ENCODE measurements at places on chromosomes 12 and 14. TPM values are rescaled to one million over a fixed set of nuclear protein-coding genes. Genes with fewer than 3 reads are reported as not detected.

MYF6 gene
- not detected for total RNA-seq

OASL gene
- not detected for total RNA-seq

PTPRR gene
- total RNA-seq: 43.3 TPM

PRICKLE1 gene
- total RNA-seq: 5.9 TPM

SERPINA9 gene
- total RNA-seq: not detected

BCL2L2 gene
- total RNA-seq: 16.7 TPM

CLEC6A gene
- not detected for total RNA-seq

MSI1 gene
- not detected for total RNA-seq

RNU4-1 gene
- under 0.01 TPM for total RNA-seq

CLEC1B gene
- not detected for total RNA-seq

GRCh38 chr12:95096852-95097251, 23.4 kb upstream of the NR2C1 start:
- DNase-seq: peak; percentile 43
- no peaks in the 10 kb centered on the region for H3K36me3 ChIP-seq
- peak overlapping the region; percentile 40 for H3K27ac ChIP-seq
- H3K4me3 ChIP-seq: no peak overlapping the region

GRCh38 chr12:119998471-119999245, 9.6 kb downstream of the BICDL1 start:
- no peaks in the 10 kb centered on the region for H3K27me3 ChIP-seq
- no peak overlapping the region for H3K4me3 ChIP-seq
- DNase-seq: no peak

- H3K27me3 ChIP-seq: no peaks in the 10 kb centered on the region
- no peak for DNase-seq
- no peak overlapping the region for H3K4me3 ChIP-seq
- H3K36me3 ChIP-seq: no peaks in the 10 kb centered on the region
- no peaks in the 10 kb centered on the region for H3K4me1 ChIP-seq
These were observed 50.8 kb upstream of the BBS10 start for GRCh38 chr12:76399040-76399439.

GRCh38 chr14:93880021-93880820, 46.9 kb upstream of the FAM181A start:
- no peaks in the 10 kb centered on the region for H3K27me3 ChIP-seq
- DNase-seq: peak; percentile 42
- H3K27ac ChIP-seq: no peak overlapping the region
- H3K36me3 ChIP-seq: no peaks in the 10 kb centered on the region

- no peak overlapping the region for H3K4me3 ChIP-seq
- H3K36me3 ChIP-seq: no peaks in the 10 kb centered on the region
- H3K27me3 ChIP-seq: no peaks in the 10 kb centered on the region
- no peak for DNase-seq
These were observed 6.0 kb upstream of the PCK2 start for GRCh38 chr14:24088095-24088494.

- H3K36me3 ChIP-seq: no peaks in the 10 kb centered on the region
- H3K4me3 ChIP-seq: peak within 1 kb of the TSS; percentile 81
- no peaks in the 10 kb centered on the region for H3K4me1 ChIP-seq
These were observed at the start of gene TTC7B for GRCh38 chr14:90815822-90816662. Gene TTC7B, minus strand, starts transcription at chr14:90816430. Its CDS starts 135 bp downstream, at chr14:90816295.

GRCh38 chr12:1937481-1938224, 19.2 kb upstream of the CACNA2D4 start:
- H3K4me1 ChIP-seq: peaks cover 9% of the 10 kb centered on the region
- H3K4me3 ChIP-seq: no peak overlapping the region
- no peaks in the 10 kb centered on the region for H3K27me3 ChIP-seq
- no peaks in the 10 kb centered on the region for H3K36me3 ChIP-seq
- peak overlapping the region; percentile 37 for H3K27ac ChIP-seq
- DNase-seq: peak; percentile 11

DNA sequence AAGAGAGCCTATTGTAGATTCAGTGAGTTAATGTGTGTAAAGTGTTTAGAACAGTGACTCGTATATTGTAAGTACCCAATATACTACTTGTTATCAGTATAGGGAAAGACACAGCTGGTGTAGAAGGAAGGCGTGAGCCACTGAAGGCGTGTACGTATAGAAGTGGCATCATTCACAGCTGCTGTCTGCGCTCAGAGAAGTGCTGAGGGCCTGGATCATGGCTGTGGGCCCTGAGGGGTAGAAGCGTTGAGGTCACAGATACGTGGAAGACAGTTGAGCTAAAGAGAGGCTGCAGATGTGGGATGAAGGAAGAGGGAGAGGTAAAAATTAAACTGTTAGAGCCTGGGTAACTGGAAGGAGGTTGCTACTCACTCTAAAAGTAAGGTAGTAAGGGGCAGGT, 5.9 kb downstream of the C12orf75 start:
- H3K4me1 ChIP-seq: no peaks in the 10 kb centered on the region
- H3K27ac ChIP-seq: no peak overlapping the region
- H3K36me3 ChIP-seq: no peaks in the 10 kb centered on the region

DNA sequence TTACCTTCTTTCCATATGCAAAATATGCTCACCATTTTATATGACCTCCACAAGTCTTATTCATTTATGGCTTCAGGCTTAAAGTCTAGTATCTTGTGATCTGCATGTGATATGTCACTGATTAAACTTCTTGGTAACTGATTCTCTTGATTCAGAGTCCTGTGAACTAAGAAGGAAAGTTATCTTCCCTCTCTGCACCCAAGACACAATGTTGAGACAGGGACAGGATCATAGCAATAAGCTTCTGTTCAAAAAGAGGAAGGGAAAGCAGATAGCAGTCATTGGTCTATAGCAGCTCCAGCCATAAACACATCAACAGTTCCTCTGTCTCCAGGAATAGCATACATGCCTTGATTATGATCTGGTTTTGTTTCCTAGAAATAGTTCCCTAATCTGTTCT, 103.1 kb downstream of the UNC79 start:
- H3K4me3 ChIP-seq: no peak overlapping the region

DNA sequence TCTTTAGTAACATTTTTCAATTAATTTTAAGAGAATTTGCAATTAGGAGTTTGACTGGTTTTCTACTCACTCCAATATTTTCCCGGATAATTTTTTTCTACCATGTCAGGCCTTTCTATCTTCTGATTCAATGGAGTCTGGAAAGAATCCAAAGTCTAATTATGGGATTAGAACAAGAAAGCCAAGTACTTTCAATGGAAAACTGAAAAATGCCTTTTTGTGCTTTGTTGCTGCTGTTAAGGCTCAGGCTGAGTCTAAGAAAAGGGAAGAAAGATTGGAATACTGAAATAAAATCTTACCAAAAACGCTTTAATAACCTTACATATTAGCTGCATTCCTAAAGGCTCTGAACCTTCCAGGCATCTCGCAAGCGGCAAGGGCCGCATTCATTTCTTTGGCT, 24.4 kb upstream of the DHRS4 start:
- no peak overlapping the region for H3K4me3 ChIP-seq
- H3K4me1 ChIP-seq: no peaks in the 10 kb centered on the region
- no peaks in the 10 kb centered on the region for H3K36me3 ChIP-seq
- no peak for DNase-seq

GRCh38 chr12:538731-539539, 79.2 kb downstream of the B4GALNT3 start:
- H3K4me1 ChIP-seq: no peaks in the 10 kb centered on the region
- no peak overlapping the region for H3K27ac ChIP-seq
- DNase-seq: no peak
- no peaks in the 10 kb centered on the region for H3K36me3 ChIP-seq

- no peak overlapping the region for H3K27ac ChIP-seq
- no peak for DNase-seq
- H3K27me3 ChIP-seq: no peaks in the 10 kb centered on the region
- no peaks in the 10 kb centered on the region for H3K4me1 ChIP-seq
These were observed 98.3 kb downstream of the CFAP54 start for GRCh38 chr12:96587691-96588090.

DNA sequence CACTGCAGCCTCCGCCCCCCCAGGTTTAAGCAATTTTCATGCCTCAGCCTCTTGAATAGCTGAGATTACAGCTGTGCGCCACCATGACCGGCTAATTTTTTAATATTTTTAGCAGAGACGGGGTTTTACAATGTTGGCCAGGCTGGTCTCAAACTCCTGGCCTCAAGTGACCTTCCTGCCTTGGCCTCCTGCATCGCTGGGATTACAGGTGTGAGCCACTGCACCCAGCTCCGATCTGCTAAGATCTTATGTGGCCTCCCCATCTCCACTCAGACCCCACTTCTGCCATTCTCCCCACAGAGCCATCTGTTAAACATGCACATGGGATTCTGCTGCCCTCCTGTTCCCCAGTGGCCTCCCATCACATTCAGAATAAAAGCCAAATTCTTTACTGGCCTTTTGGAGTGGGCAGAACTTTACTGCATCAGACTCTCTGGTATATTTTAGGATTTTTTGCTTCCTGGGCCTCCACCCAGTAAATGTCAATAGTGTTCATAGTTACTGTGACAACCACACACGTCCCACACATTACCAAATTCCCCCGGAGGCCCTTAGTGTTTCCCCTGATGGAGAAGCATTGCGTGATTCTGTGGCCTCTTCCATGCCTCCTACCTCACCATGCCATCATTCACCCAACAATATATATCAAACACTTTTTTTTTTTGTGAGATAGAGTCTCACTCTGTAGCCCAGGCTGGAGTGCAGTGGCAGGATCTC, 96.3 kb downstream of the PTPN11 start:
- H3K4me1 ChIP-seq: no peaks in the 10 kb centered on the region
- no peak overlapping the region for H3K27ac ChIP-seq
- no peaks in the 10 kb centered on the region for H3K27me3 ChIP-seq
- DNase-seq: no peak

- H3K36me3 ChIP-seq: no peaks in the 10 kb centered on the region
- H3K27ac ChIP-seq: no peak overlapping the region
- no peak overlapping the region for H3K4me3 ChIP-seq
- DNase-seq: no peak
- H3K27me3 ChIP-seq: no peaks in the 10 kb centered on the region
- H3K4me1 ChIP-seq: no peaks in the 10 kb centered on the region
These were observed 926.7 kb downstream of the DIO2 start for GRCh38 chr14:79284621-79285020.

- H3K36me3 ChIP-seq: no peaks in the 10 kb centered on the region
- H3K27ac ChIP-seq: no peak overlapping the region
- H3K4me3 ChIP-seq: no peak overlapping the region
- no peak for DNase-seq
- H3K4me1 ChIP-seq: no peaks in the 10 kb centered on the region
- H3K27me3 ChIP-seq: no peaks in the 10 kb centered on the region
These were observed 103.5 kb downstream of the MED13L start for GRCh38 chr12:116174006-116174405.

- H3K27ac ChIP-seq: no peak overlapping the region
- DNase-seq: no peak
- no peaks in the 10 kb centered on the region for H3K36me3 ChIP-seq
- no peak overlapping the region for H3K4me3 ChIP-seq
These were observed 179.7 kb upstream of the PLXNC1 start for GRCh38 chr12:93968536-93969285.

GRCh38 chr14:86299994-86300393, 770.0 kb downstream of the FLRT2 start:
- no peak for DNase-seq
- no peaks in the 10 kb centered on the region for H3K36me3 ChIP-seq
- H3K4me3 ChIP-seq: no peak overlapping the region
- no peak overlapping the region for H3K27ac ChIP-seq
- no peaks in the 10 kb centered on the region for H3K4me1 ChIP-seq

DNA sequence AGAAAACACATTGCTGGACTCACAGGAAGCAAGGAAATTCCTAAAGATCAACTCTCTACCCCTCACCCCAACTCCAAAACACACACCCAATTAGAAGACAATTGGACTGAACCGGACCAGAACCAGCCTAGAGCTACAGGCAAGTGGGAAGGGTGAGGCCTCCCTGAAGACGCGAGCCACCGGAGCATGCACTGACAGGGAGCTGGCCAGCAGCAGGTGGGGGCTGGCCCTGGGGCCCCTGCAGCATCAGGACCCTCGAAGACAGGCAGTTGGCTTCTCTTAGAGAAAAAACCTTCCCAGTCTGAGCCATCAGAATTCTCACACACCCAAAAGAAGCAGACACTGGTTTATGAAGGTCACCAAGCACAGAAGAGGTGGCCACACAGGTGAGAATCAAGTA, 209.5 kb upstream of the DIO3 start:
- no peak for DNase-seq
- H3K36me3 ChIP-seq: no peaks in the 10 kb centered on the region
- H3K27ac ChIP-seq: peak overlapping the region; percentile 69
- no peak overlapping the region for H3K4me3 ChIP-seq

- no peaks in the 10 kb centered on the region for H3K27me3 ChIP-seq
- peak overlapping the region; percentile 66 for H3K4me3 ChIP-seq
These were observed 44.4 kb upstream of the PNMA1 start for GRCh38 chr14:73758392-73759182.

- peak overlapping the region; percentile 49 for H3K27ac ChIP-seq
- H3K36me3 ChIP-seq: no peaks in the 10 kb centered on the region
- H3K27me3 ChIP-seq: no peaks in the 10 kb centered on the region
- H3K4me3 ChIP-seq: no peak overlapping the region
These were observed 17.0 kb downstream of the ACSS3 start for GRCh38 chr12:81094718-81095360.

- no peaks in the 10 kb centered on the region for H3K36me3 ChIP-seq
- no peak for DNase-seq
- H3K27ac ChIP-seq: no peak overlapping the region
- no peaks in the 10 kb centered on the region for H3K27me3 ChIP-seq
- H3K4me1 ChIP-seq: no peaks in the 10 kb centered on the region
- no peak overlapping the region for H3K4me3 ChIP-seq
These were observed 27.5 kb downstream of the MDM1 start for GRCh38 chr12:68304626-68305025.

DNA sequence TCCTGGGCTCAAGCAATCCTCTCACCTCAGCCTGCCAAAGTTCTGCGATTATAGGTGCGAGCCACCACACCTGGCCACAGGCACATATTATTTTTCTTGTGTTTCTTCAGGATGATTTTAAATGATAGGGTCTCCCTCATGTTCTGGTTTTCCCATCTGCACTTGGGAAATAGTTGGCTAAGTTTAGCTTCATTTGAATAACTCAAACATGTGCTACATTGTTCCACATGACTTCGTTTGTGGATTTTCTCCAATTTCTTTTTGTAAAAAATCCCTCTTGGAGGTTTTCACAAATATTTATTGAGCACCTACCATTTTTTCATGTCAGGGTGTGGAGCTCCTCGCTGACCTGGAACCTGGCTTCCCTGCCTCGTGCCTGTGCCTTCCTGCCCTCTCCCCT, 55.2 kb upstream of the GNPNAT1 start:
- no peak overlapping the region for H3K4me3 ChIP-seq
- no peaks in the 10 kb centered on the region for H3K4me1 ChIP-seq
- H3K27ac ChIP-seq: peak overlapping the region; percentile 23
- no peaks in the 10 kb centered on the region for H3K27me3 ChIP-seq
- DNase-seq: no peak

DNA sequence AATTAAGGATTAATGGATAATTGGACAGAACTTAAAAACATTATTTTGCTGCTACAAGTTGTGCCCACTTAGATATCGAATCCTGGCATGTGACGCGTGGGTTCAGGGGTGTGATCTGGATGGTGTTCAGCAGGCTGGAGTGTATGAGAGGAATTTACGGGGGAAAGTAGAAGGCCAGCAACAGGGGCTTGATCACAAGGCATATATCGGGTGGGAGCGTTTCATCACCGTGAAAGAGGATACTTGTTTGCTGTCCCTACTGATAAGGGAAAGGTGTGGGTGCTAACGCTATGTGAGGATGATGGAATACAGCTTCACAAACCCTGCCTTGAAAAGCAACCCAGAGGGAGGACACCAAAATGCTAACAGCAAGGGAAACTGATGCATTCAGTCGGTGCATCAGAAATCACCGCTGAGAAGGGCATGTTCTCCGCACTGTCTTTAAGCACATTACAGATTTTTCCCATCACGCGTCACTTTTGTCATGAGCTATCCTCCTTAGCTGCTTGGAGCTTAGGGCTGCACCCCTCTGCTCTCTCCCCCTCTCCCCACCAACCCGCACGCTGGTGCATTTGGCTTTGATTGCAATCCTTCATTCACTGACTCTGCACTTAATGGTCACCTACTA, 13.4 kb downstream of the HHIPL1 start:
- no peak overlapping the region for H3K4me3 ChIP-seq
- H3K36me3 ChIP-seq: no peaks in the 10 kb centered on the region
- H3K27ac ChIP-seq: peak overlapping the region; percentile 21
